ENCODE measurements at places on chromosomes 6 and 20.

DNA sequence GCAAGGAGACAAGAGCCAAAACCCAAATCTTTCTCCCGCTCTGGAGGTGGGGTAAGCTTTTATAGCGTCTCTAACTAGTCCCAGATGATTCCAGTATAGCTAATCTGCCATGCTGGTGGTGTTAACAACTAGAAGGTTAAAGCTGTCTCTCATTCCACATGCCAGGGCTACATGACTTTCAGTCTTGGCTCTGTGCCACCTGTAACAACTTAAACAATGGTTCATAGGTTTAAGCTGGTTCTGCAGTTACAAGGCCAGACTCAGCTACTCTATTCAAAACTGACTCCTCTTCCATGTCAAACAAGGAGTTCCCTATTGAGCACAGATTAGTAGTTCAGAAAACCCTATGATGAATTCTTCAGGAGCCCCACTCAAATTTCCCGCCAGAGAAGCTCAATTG lies 128.9 kb downstream of the ELOVL4 start:
- DNase-seq: no peak

- DNase-seq: no peak
Observed at GRCh38 chr20:8250539-8251200, 118.6 kb downstream of the PLCB1 start.

GRCh38 chr20:32235331-32236047 lies 27.8 kb downstream of the POFUT1 start:
- DNase-seq: no peak

DNA sequence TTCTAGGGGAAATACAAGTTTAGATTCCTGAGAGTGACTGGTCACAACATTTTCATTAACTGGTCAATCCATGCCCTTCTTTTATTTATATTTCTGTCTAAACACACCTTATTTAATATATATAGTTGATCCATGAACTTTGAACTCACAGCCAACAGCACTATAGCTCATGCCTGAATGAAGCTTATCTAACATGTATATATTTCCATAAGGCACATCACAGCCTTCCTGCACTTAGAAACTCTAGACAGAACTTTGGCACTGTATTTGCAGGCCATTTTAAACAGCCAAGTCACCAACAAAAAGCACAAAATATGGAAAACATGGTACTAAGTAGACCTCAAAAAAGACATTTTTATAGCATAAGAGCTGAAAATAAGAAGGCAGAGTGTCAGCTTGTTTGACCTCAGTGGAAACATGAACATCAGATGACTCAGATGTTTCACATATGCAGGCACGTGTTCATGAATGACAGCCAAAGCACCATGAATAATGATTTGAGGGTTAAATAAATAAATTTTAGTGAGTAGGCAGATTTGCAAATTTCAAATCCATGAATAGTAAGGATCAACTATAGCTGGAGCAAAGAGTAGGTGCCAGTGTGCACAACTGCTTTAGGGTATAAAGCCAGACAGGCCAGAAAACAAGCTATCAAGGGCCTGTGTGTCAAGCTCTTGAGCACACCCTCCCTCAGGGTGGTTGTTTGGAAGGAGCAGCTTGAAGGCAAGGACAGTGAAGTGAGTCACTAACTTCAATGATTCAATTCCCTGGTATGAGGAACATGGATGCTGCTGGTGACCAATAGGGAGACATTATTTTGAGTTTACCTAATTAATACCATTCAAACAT lies 88.9 kb upstream of the NT5E start:
- no peak for DNase-seq

DNA sequence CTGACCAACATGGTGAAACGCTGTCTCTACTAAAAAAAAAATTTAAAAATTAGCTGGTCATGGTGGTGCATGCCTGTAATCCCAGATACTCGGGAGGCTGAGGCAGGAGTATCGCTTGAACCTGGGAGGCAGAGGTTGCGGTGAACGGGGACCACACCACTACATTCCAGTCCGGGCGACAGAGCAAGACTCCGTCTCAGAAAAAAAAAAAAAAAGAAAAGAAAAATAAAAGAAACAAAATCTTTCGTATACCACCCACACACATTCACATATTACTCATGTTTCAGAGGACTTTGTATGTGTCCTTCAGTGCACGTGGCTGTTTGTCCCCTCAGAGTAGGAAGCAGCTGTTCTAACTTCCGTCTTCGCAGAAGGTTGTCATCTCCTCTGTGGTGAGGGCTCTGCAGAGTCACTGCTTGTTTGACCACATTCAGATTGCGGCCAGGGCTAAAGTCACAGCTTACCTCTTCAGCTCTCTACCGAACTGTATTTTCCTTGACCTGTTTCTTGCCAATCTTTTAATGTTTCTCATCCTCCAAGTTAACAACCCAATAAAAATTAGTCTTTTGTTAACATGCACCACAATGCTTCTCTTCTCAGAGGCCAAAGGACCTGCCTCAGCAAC lies 36.6 kb upstream of the HIVEP1 start:
- DNase-seq: no peak

- no peak for DNase-seq
Observed at GRCh38 chr20:61932711-61933480, 132.8 kb downstream of the TAF4 start.

DNA sequence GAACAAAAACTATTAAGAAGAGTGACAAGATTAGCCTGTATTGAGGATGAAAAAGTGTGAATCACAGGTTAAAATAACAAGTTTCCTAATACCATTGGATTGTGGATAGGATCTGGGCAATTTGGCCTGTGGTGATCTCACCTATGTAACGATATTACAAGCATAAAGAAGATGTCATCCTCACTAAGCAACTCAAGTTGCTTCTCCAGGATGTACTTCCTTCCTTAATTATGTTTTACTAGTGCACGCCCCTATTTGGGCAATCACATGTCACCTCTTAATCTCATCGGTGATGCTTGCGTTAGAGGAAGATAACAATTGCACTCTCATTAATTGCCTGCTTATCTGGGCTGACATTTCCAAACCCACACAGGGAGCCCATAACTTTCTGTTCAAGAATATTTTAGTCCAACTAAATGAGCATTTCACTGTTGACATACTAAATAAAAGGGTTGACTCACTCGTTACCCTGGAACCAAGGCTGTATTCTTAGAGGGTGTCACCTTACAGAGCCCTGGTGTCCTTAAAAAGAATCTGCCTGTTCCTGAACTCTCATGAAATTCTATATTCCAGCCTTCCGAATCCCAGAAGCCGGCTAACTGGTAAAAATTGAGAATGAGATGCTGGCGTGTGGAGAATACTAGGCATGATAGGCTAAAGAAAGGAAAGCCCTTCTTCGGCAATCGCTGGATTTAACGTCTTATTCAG lies 88.2 kb upstream of the ATXN1 start:
- DNase-seq: no peak

DNA sequence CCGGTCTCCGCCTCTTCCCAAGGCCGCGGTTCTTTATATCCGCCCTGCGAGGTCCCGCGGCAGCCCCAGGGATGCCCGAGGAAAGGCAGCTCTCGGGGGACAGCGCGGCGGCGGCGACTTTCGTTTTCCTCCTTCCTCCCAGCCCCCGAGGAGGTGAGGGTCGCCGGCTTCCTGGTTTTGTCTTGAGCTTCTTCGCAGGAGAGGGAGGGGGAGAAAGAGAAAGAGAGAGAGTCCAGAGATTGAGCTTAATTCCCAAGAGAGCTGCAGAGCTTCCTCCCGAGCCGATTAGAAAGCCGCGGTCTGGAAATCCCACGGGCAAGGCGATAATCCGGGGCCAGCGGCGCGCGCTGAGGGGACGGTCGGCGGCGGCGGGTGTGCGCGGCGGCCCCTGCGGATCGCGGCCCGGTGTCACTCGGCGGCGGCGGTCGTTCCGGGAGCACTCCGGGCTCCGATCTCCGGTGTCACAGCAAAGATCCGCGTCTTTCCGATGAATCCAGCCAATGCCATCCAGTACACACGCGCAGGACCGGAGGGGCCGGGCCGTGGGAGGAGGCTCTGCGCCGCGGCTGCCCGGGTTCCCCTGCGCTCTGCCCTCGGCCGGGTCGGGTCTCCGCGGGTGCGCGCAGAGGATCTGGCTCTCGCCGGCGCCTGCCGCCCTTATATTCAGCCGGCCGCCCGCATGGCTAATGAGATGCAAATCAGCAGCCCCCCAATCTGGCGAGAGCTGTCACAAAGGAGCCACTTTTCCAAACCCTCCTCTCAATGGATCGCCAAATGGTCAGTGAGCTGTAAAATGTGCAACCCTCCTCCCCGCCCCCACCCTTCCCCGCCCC lies at the start of gene DLL1:
DLL1 (minus strand) TSS at position 783 of the 833 bp plus-strand sequence. CDS start 939 bp downstream, outside the sequence.
- DNase-seq: no peak

- DNase-seq: no peak
Observed at GRCh38 chr20:56683077-56683865, 54.2 kb downstream of the TFAP2C start.

DNA sequence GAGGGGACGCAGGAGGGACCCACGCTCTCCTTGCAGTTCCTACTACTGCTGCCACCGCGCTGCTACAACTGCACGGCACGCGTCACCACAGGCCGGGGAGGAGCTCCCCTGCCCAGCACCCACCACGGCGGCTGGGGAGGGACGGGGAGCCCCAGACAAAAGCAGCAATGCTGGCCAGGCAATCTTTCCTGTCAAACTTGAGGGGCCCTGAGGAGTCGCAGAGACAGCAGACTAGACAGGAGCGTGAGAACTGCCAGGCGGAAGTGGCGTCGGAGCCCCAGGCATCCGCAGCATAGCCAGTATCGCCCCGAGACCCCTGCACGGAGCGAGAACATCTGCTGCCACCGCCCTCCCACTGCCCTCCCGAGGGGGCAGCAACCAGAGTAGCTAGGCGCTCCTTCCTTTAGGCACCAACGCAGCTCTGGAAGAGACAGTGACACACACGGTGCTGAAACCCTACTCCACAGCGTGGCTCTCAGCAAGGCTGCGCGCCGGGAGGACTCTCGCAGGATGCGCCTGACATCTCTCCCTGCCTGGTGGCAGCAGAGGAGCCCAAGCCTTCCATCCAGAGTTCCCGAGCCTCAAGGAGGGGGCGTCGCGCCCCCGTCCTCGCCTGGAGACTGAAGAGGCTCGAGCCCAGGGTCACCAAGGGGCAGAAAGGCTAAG lies 2.2 kb downstream of the TAF4 start:
- DNase-seq: no peak

DNA sequence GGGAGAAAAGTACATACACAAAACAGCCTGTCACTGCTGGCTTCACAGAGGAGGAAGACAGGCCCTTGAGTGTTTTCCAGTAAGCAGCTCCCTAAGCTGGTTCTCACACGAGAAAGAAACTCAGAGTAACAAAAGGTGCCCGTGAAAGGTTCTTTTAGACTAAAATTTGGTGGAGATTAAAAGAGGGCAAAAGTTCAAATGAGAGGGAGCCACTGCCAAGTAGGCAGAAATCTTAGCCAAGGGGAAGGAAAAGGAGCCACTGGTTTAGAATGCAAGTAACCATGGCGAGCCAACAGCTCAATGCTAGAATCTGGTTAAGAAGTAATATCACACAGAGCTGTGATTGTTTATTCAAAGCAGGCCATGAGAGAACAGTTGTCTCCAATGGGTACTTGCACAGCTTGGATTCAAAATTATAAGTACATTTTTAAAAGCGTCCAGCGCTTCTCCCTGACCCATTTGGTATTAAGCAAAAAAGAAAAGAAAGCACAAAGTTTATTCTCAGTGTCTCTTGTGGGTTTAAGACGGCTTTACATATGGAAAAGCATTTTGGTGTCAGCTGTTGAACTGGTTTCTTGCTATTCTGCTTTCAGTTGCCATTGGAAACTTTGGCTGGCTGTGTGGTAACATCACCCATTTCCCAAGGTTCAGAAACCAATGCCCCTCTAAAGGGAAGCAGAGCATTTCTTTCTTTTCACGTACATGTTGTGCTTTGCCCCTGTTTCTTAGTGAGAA lies 648.5 kb downstream of the RNF144B start:
- DNase-seq: no peak

DNA sequence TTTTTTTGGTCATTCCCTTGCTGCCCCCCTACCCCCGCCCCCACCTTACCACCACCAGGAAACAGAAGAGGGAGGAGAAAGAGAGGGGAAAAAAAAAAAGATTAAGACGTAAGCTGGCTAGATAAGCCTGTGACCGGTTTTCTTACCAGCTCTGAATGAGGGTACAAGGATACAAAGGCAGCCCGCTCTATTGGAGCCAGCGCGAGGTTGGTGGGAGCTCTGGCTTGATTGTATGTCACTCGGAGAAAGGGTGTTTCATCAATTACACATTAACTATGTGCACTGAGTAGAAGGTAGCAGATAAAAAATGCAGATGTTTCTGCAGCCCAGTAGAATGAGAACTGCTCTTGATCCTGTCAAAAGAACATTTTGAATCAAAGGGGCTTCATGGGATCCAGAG lies 28.6 kb upstream of the OLIG3 start:
- DNase-seq: no peak

GRCh38 chr20:14497004-14497403 lies 159.6 kb upstream of the FLRT3 start:
- no peak for DNase-seq

- DNase-seq: no peak
Observed at GRCh38 chr20:51184289-51184688, 161.4 kb upstream of the KCNG1 start.

DNA sequence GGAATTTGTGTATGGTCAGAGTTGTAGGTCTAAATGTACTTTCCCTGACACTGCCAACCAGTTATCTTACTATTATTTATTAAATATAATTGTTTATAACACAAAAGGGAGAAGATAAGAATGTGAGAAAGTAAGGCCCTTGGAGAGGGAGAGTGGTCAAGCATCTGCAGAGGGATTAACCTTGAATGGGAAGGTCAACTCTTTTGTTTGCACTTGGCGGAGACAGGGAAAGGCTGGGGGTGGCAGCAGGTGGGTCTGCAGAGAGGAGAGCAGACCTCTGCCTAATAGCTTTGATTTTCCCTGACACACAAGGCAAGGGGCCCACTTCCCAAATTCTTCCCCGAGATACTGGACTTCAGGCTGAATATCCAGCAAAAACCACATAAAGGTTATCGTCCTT lies 4.2 kb downstream of the LRP11 start:
- no peak for DNase-seq

DNA sequence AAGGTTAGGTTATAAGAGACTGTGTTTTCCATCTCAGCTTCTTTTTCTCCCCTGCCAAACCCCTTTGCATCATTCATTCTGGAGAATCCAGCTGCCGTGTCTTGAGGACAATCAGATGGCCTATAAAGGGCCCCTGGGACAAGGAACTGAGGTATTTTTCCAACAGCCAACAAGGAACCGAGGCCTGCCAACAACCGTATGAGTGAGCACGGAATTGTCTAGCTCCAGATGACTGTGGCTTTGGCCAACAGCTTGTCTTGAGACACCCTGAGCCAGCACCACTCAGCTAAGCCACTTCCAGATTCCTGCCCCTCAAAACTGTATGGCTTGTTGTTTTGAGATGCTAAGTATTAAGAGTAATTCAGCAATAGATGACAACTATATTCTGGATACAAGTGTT lies 433.7 kb upstream of the HSF2 start:
- DNase-seq: no peak

Measured in cortex of kidney (tissue), 1 donor.